OCI-M1 (cell line): ENCODE measurements at places on chromosomes 13 and 19.

DNA sequence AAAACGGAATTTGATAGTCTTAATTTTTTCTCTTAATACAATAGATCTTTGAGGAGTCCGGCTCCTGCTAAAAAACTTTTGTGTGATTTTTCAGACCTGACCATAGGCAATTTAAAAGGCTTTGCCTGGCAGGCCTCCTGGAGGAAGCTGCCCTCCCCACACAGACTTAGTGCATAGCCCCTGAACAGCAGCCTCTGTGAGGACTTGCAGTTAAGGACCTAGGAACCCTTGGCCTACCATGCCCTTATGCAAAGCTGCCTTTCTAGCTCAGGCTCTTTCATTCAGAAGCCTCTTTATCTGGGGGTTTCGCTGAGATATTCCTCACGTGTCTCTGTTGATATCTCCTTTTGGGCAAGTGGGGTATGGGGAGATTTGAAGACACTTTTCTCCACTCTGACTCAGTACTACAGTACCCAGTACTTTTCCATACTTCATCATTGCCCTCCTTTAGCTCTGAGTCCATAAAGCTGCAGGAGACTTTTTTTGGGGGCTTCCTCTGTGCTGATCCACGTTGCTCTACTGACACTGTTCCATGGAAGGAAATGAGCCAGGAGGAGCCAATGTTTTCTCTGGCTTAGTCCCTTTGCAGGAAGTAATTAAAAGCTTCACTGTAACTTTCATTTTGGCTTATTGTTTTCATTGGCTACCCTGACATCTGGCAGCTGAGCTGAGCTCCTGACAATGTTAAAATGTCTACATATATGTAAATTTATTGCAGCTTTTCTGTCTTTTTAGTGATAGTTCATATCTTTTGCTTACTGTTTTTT lies 283.1 kb downstream of the TDRD3 start:
- peak; percentile 41 for DNase-seq

- peak; percentile 0 for DNase-seq
Observed at GRCh38 chr19:15538774-15539173, 30.4 kb downstream of the CYP4F22 start.

- no peak for DNase-seq
Observed at GRCh38 chr13:97432232-97432916, 1.6 kb upstream of the RAP2A start.

GRCh38 chr19:32857584-32857983 lies 12.0 kb downstream of the SLC7A9 start:
- no peak for DNase-seq

- DNase-seq: no peak
Observed at GRCh38 chr19:50317115-50317514, 12.1 kb downstream of the KCNC3 start.

- DNase-seq: no peak
Observed at GRCh38 chr13:26051657-26052311, at the start of gene SHISA2. SHISA2 (minus strand) TSS chr13:26052016; CDS start chr13:26050975, 1,041 bp downstream.

DNA sequence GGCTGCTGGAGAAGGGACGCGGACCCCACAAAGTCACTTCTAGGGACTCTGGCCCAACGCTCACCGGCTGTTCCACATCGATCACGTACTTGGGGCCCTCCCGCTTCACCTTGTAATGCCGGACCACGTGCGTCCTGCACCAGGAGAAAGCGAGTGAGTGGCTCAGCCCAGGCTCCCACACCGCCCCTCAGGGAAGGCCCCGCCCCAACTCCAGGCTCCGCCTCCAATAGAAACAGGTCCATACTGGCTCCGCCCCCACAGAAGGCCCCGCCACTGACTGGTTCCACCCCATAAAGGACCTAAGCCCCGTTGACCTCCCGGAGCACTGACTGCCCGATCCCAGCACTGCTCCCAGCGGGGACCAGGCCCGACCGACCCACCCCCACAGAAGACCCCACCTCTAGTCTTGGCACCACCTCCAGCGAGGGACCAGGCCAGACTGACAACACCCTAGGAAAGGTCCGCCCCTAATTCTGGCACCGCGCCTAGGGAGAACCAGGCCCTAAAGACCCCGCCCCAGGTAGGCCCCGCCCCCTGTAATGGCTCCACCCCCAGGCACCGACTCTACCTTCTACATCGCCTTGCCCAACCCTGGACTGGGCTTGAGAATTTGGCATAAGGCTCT lies 11.3 kb downstream of the STAP2 start:
- DNase-seq: no peak
